ENCODE measurements at places on chromosomes 12 and 14.

DNA sequence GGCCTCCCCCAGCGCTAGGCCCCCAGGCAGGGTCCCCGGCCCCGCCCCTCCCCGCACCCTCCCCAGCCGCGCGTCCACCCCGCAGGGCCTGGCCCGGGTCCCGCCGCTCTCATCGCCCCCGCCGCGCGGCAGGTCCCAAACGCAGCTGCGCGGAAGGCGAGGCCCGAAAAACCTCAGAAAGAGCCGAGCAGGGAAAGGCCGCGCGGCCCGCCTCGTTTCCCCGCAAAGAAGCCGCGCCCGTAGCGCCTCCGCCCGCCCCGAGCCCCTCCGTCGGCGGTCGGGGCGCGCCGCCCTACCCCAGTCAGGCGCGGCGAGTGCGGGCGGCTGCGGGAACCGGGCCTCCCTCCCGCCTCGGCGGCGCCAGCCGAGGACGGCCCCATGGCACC lies 324 bp downstream of the POLE start:
- peak; percentile 54 for DNase-seq

DNA sequence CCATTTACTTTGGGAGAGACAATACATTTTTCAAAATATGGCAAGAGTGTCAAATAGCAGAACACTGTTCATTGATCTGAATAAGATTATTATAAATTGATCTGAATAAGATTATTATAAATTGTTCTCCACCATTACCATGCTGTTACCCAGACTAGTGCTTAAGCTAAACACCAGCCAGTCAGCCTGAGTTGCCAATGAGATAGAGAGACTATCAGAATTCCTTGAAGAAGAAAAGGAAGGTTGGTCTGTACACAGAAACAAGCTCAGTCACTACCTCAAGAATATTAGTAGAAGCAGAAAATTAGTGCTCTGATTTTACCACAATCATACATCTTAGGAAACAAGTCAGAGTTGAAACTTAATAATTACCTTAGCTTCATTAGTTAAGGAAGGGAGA lies 469.8 kb downstream of the FOXG1 start:
- no peak for DNase-seq

GRCh38 chr12:49609059-49609874 lies 3.8 kb upstream of the FAM186B start:
- DNase-seq: no peak

- no peak for DNase-seq
Observed at GRCh38 chr14:50657753-50658152, 10.4 kb downstream of the SAV1 start.

GRCh38 chr12:110349514-110350151 lies 53.9 kb downstream of the ANAPC7 start:
- no peak for DNase-seq

- no peak for DNase-seq
Observed at GRCh38 chr14:74457565-74457895, 31.5 kb upstream of the SYNDIG1L start.

GRCh38 chr12:125221602-125222001 lies 156.4 kb downstream of the AACS start:
- DNase-seq: no peak

Measured in NCI-H446 (cell line).